ENCODE measurements at places on chromosomes 2 and 18.

DNA sequence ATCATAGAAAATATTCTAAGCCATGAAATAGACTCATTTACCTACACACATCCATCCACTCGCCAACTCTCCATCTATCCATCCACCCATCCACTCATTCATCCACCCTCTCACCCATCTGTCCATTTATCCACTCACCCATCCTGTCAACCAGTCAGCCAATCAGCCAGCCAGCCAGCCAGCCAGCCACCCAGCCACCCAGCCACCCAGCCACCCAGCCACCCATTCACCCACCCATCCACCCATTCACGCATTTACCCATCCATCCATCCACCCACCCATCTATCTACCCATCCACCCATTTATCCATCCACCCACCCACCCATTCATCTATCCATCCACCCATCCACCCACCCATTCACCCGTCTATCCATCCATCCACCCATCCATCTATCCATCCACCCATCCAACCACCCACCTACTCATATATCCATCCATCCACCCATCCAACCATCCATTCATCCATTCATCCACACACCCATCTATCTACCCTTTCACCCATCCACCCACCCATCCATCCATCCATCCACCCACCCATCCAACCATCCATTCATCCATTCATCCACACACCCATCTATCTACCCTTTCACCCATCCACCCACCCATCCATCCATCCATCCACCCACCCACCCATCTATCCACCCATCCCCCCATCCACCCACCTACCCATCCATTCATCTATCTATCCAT lies 185.1 kb downstream of the LOXHD1 start:
- DNase-seq = no peak

- DNase-seq = no peak
Measured at GRCh38 chr2:36618381-36618780, 20.4 kb upstream of the FEZ2 start.

DNA sequence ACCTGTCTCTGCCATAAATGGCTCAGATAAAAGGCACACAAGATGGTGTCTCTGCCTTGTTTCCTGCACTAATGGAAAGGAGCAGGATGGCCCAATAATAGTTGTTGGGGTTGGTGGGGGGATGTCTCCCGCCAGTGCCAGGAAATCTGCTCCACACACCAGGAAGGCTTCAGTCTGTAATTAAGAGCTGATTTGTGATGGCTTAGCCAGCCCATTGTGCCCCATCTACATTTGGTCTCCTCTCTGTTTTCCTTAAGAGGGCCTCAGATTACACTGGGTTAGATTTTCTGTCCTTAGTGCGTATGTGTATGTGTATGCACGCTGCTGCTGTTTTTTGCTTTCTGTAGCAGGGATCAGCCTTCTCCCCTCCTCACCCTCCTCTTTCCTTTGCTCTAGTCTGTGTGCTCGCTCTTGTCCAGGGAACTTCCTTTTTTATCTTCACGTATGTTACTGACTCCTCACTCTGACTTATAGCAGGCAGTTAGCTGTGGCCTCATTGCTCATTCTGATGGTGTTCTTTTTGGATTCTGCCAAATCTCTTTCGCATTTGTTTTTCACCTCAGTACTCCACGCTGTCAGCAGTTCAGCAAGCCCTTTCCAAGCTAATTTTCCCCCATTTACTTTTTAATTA lies 33.4 kb upstream of the MGAT5 start:
- DNase-seq = no peak

DNA sequence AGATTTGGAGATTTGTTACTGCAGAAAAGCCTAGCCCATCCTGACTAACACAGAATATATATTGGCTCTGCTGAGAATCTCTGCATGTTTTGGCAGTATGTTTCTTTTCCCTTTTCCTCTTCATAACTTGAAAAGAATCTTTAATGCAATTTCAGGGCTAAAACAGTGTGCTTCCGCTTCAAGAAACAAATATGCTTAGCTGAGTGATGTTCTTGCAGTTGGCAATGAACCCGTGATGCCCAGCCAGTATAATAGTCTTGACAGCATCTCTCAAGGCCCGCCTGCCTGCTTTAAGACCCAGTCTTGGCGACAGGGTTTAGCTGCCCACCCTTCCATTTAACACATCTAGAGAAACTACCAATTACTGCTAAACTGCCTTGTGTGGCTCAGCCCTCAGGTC lies 184.5 kb downstream of the INO80D start:
- DNase-seq = no peak

- no peak for DNase-seq
Measured at GRCh38 chr18:67670024-67670543, 153.6 kb upstream of the DSEL start.

DNA sequence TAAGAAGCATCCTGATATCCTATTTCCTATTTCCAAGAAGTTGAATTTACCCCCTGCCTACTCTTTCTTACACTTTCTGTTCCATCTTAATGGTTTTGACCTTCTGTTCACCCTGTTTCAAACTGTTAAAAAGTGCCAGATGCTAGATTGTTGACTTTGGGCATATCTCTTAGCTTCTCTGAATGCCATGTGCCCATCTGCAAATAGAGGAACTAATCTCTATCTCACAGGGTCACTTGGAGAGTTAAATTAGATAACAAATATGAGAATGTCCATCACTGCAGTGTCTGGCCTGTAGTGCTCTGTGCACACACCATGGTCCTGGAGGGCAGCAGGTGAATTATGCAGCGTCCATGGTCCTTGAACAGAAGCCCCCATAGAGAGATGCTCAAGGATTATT lies 83.8 kb downstream of the LRATD1 start:
- DNase-seq = no peak

DNA sequence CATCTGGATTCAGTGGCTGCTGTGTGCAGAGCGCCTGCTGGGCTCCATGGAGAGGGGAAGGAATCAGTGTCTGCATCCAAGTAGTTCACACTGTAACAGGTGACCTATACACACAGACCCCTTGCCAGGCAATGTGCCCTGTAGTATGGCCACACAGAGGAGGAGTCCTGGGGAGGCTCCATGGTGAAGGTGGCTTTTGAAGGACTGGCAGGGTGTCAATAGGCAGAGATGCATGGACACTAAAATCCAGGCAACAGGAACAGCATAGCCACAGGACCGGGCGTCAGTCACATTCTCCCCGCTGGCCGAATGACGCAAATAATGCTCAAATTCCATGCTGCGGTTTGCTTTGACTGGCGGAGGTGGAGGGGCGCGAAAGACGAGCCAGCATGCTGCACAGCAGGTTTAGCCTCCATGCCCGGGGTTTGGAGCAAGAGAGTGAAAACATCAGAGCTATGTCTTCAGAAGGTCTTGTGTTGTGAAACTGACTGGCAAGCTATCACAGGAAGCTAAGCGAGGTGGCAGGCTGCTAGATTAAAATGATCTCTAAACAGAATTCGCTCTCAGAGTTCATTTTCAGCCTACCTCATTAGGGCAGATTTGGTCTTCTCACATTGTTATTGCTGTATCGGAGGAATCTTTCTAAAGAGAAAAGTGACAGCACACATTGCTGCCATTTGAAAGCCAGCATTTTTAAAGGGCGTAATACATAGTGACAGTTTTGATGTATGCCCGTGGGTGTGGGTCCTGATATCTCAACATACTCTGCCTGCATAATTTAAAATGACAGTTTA lies 1.2 kb upstream of the CHMP1B start:
- DNase-seq = peak; percentile 24

- no peak for DNase-seq
Measured at GRCh38 chr2:222427646-222428301, 3.4 kb downstream of the SGPP2 start.

GRCh38 chr2:148524519-148524919 lies 120.0 kb upstream of the EPC2 start:
- DNase-seq = no peak

DNA sequence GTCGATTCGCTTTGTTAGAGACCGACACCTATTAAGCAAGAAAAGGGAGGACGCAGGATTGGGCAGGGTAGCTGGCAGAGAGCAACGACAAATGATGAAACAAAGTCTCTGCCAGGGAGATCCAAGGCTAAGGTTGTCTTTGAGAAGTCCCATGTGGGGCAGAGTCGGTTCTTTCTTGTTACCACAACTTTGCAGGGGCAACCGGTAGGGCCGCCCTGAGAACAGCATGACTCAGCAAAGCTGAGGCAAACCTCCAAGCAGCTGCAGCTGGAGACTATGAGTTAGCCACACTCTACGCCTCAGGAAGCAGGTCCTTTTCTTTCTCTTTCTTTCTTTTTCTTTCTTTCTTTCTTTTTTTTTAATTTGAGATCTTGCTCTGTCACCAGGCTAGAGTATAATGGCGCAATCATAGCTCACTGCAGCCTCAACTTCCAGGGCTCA lies 452.3 kb upstream of the ID2 start:
- no peak for DNase-seq

DNA sequence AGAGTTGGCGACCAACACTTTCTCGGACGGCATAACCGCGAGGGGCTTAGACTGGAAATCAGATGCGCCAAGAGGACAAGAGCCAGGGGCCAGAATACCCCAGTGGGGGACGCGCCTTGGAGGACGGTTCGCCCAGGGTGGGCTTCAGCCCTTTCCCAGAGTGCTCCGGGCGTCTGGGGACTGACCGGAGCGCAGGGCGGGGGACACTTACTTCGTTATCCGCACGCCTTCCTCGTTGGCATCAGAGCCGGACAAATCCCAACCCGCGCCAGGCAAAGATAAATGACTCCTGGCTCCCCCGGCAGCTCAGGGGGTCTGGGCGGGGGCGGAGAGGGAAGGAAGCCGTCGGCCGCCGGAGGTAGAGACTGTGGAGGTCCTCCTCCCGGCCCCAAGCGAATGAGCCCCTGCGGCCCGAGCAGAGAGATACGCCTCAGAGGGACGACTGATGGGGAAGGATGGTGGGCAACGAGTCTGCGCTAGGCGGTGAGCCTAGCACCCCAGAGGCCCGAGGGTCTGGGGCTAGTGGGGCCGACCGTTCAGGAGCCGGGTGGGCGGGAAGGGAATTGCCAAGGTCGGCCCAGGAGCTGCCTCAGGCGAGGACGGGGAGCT lies 4.7 kb upstream of the SATB2 start:
- DNase-seq = no peak

- no peak for DNase-seq
Measured at GRCh38 chr2:207676827-207677354, 34.5 kb upstream of the CCNYL1 start.

- no peak for DNase-seq
Measured at GRCh38 chr2:133424876-133425275, 143.4 kb downstream of the NCKAP5 start.

DNA sequence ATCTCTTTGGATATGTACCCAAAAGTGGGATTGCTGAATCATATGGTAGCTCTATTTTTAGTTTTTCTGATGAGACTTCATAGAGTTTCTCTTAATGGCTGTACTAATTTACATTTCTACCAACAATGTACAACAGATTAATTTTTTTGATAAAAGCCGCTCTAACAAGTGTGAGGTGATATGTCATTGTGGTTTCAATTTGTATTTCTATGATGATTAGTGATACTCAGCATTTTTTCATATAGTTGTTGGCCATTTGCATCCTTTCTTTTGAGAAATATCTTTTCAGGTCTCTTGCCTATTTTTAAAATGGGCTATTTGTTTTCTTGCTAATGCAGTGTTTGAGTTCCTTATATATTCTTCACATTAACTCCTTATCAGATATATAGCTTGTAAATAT lies 4.3 kb downstream of the IL18RAP start:
- no peak for DNase-seq

GRCh38 chr18:3898861-3899613 lies 449.1 kb downstream of the TGIF1 start:
- DNase-seq = no peak
